H1 (cell line): ENCODE measurements at places on chromosomes 16 and 17. TPM values are rescaled to one million over a fixed set of nuclear protein-coding genes. Genes with fewer than 3 reads are reported as not detected.

IGF2BP1 gene
- total RNA-seq, result 487 and 513 TPM in 2 replicates

C17orf50 gene
- total RNA-seq, result not detected in 2 replicates

TMEM94 gene
- total RNA-seq, result 54.8 and 64.3 TPM in 2 replicates

GLTPD2 gene
- total RNA-seq, result not detected in 2 replicates

KRT27 gene
- not detected in 2 replicates for total RNA-seq

NHERF1 gene
- 91.3 and 92.9 TPM in 2 replicates for total RNA-seq

HS3ST2 gene
- total RNA-seq, result 3.7 and 4.5 TPM in 2 replicates

TTYH2 gene
- 3.2 and 3.7 TPM in 2 replicates for total RNA-seq

TEKT1 gene
- not detected in 2 replicates for total RNA-seq

NGFR gene
- 8.1 TPM in 2 replicates for total RNA-seq

ARSG gene
- total RNA-seq, result 3.6 and 4.0 TPM in 2 replicates

TPSG1 gene
- not detected in 2 replicates for total RNA-seq

CACNA1H gene
- total RNA-seq, result 27.2 and 28.7 TPM in 2 replicates

TEX14 gene
- 0.88 and 2.5 TPM in 2 replicates for total RNA-seq

GRCh38 chr17:40382251-40382650 is 17.7 kb upstream of the GJD3 start:
- no peak for DNase-seq

- no peak for DNase-seq
Observed at GRCh38 chr17:79921411-79922115, 82.3 kb upstream of the CBX4 start.

DNA sequence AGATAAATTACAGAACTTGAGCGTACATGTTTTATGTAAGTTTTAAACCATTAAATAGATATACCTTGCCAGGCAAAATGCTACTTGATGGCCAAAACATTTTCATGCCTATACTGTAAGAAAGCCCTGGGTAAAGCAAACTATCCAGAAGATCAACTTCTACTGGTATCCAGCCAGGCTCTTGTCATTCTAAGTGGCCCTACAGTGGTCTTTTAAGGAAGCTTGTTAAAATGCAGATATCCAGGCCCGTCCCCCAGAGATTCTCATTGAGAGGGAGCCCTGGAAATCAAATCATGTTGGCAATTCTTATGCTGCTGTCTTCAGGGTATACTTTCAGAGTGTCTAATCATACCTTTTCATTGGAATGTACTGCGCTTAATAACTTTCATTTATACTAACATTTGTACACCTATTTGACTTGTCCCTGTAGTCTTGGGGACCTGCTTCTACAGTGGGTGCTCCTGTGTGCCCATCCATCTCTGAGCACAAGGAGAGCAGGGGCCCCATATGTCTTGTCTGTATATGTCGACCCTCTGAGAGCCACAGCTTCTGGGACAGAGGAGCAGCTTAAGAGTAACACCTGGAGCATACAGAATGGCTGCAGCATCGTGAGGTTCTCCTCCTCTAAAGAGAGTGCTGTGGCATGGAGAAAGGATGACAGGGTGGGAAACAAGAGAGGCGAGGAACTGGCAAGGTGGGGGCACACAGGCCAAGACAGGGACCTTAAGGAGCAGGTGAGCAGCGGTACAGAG is 43.6 kb upstream of the ANKFY1 start:
- peak; percentile 29 for DNase-seq

GRCh38 chr17:80901319-80901718 is 90.3 kb upstream of the CHMP6 start:
- DNase-seq, result no peak

GRCh38 chr17:44915862-44916780 is 821 bp upstream of the GFAP start:
- DNase-seq, result no peak

GRCh38 chr17:17804007-17804406 is 32.8 kb downstream of the SREBF1 start:
- DNase-seq, result no peak

- no peak for DNase-seq
Observed at GRCh38 chr16:19213885-19214284, 45.8 kb downstream of the SYT17 start.

- no peak for DNase-seq
Observed at GRCh38 chr16:11403920-11404319, 58.7 kb downstream of the RMI2 start.

- no peak for DNase-seq
Observed at GRCh38 chr16:77986011-77986740, 36.2 kb upstream of the CLEC3A start.

- no peak for DNase-seq
Observed at GRCh38 chr16:69378760-69379159, 7.0 kb downstream of the TERF2 start.

GRCh38 chr16:30004424-30004776 is 6.4 kb downstream of the DOC2A start:
- DNase-seq, result no peak

- DNase-seq, result no peak
Observed at GRCh38 chr16:85334718-85335583, 222.7 kb upstream of the CIBAR2 start.

- no peak for DNase-seq
Observed at GRCh38 chr16:24943471-24943870, 71.7 kb downstream of the ARHGAP17 start.

DNA sequence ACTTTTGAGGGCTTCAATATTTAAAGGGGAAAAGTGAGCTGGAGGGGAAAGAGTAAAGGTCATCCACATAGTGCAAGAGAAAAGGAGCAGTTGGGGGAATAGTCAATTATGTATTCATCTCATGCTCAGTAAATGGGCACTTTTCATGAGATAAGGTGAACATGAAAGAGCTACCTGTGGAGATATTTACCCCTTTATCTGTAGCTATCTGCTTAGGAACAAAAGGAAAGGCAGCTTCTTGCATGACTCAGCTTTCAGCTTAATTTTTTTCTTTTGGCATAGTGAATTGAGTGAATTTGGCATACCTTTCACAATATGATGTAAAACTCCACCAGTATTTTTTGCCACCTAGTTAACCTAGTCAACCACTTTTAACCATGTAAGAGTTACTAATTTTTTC is 26.4 kb downstream of the CPD start:
- DNase-seq, result no peak

DNA sequence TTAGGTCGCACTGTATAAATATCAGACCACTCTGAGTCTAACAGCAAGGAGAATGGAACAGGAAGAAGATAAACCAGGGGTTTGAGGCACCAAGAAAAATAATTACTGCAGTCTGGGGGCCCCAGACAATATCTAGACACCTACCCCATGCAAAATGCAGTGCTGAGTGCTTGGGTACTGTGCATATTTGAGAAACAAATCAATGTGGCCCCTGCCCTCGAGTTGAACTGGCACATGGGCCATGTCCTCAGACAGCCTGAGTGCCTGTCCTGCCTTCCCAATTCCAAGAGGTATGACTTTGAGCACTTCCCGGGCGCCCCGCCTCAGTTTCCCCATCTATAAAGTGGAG is 6.2 kb upstream of the CIITA start:
- DNase-seq, result no peak

DNA sequence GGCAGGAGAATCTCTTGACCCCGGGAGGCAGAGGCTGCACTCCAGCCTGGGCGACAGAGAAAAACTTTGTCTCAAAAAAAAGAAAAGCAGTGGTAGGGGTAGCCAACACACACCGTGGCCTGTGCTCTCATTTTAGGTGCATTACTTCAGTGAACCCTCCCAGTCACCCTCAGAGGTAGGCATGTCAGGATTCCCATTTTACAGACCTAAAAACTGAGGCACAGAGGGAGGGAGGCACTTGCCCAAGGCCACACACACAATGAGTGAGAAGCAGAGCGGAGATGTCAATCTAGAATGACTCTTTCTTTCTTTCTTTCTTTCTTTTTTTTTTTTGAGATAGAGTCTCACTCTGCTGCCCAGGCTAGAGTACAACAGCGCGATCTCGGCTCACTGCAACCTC is 5.2 kb downstream of the COTL1 start:
- DNase-seq, result no peak

DNA sequence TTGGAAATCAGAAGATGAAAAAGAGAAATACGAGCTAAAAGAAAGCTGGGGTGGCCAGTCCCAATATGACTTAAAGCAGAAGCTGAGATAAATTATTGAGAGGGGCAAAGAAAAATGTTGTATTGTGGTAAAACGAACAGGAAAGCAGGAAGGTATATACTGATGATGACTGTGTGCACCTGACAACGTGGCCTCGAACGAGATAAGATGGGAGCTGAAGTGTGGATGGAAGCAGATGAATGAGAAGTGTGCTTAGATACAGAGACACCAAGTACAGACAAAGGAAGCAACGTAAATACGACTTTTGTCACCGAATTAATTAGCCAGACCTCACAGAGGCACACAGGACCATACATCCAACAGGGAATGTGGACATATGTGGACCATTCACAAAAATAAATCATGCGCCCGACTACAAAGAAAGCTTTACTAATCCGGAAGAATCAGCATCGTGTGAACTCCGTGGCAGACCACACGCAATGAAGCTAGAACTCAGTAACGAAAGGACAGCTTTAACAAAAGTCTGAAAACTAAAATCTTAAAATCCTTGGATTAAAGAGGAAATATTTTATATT is 218.7 kb downstream of the RPTOR start:
- no peak for DNase-seq

DNA sequence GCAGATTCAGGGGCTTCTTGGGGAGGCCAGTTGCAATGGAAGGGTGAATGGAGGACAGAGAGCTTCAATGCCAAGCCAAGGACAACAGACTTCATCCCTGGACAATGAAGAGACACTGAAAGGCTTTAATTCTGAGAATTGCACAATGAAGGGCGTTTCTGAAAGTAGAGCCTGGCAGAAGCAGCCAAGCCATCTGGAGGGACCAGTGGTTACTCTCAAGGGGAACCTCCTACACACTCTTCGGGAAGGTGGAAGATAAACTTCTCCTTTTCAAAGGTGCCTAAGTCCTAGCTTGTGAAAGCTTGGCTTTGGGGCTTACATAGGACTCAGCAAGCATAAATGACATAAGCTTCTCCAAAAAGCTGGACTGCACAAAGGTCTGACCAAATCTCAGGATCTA is 6.2 kb upstream of the CES1 start:
- DNase-seq, result no peak

- DNase-seq, result no peak
Observed at GRCh38 chr17:63774141-63774968, at the start of gene DDX42. TSS of gene DDX42 (plus strand) at chr17:63774170. CDS start at chr17:63787050, 12,880 bp downstream.

GRCh38 chr17:51335006-51335590 is 74.8 kb downstream of the UTP18 start:
- no peak for DNase-seq

DNA sequence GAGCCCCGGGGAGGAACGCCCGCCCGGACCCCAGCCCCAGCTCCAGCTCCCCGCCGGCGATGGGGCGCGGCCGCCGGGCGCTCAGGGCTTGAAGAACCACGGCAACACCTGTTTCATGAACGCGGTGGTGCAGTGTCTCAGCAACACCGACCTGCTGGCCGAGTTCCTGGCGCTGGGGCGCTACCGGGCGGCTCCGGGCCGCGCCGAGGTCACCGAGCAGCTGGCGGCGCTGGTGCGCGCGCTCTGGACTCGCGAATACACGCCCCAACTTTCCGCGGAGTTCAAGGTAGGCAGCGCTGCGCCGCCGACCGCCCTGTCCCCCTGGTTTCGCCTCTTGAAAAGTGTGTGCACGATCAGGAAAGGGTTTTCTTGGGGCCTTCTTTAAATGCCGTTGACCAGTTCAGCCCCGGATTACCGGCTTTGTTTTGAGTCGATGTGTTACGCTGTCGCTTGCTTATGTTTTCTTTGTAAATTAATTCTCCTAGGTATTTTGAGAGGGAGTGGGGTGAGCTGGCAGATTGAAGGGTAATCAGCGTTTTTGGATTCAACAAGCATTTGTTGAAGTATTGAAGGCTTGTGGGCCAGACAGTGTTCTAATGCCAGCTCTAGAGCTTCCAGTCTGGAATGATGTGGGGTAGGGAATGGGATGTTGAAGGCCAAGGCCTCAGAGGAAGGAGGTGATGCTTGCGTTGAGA is 681 bp downstream of the USP43 start:
- DNase-seq, result peak; percentile 76

DNA sequence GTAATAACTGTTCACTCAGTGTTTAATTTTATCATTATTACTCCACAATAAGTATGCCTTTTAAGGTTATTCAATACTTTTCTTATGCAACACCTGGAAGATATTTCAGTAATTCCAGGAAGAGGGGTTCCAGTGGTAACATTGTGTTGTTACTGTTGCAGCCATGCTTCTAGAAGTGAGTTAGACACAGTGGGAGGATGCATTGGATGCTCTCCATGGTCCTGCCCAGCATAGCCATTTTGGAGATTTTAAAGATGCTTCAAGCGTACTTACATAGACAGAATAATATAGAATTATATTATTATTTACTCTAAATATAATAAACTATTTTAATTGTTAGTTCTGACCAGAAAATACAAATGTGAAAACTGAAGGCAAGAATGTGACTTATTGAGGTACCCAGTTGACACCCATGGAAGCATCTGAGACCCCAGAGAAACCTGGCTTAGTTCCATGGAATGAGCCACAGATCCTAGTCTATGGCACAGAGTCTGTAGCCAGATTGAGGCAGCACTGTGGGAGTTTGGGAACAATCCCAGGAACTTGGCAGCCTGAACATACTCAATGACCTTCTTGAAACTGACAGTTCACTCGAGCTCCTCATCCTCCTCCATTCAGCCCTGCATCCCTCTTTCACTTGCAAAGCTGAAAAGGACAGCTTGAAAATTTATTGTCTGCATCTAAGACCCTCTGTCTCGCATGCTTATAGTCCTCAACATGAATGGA is 190.1 kb upstream of the HS3ST4 start:
- no peak for DNase-seq

- DNase-seq, result no peak
Observed at GRCh38 chr16:59213952-59214351, 479.8 kb upstream of the GOT2 start.

- DNase-seq, result no peak
Observed at GRCh38 chr17:78745407-78746088, 36.5 kb downstream of the CYTH1 start.

DNA sequence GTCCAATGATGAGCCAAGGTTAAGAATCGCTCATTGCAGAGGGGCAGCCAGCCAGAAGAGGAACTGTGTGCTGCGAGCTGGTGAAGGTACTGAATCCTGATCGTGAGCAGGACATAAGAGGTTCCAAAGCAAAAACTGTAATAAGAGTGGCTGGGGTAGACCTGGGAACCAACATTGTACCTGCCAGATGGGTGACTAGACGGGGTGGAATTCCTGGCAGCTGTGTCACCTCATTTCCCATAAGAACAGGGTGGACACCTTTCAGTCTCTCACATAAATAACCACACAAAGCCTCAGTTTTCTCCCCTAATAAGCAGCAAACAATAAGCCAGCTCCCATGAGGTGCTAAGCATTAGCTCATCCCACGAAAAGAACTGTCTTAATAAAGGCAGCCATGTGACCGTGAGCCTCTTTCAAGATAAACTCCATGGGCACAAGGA is 290.3 kb downstream of the SOX9 start:
- no peak for DNase-seq

- no peak for DNase-seq
Observed at GRCh38 chr17:69884356-69884755, 190.7 kb upstream of the KCNJ16 start.

- no peak for DNase-seq
Observed at GRCh38 chr16:58371841-58372240, 20.4 kb upstream of the GINS3 start.

GRCh38 chr17:78174346-78174869 is 6.0 kb downstream of the SYNGR2 start:
- no peak for DNase-seq
